Muscle of leg (tissue), 16 donors: ENCODE measurements at places on chromosomes 7 and 10. TPM values are rescaled to one million over a fixed set of nuclear protein-coding genes. Genes with fewer than 3 reads are reported as not detected.

CWF19L1 gene
- total RNA-seq = 23.9 TPM

NSMCE4A gene
- 45.8 TPM for total RNA-seq

ADAM22 gene
- total RNA-seq = 15.3 TPM

FEZF1 gene
- not detected for total RNA-seq

TMEM60 gene
- 12.2 TPM for total RNA-seq

GFRA1 gene
- total RNA-seq = 41.5 TPM

SFTPA1 gene
- not detected for total RNA-seq

SLC16A9 gene
- 7.0 TPM for total RNA-seq

GBX1 gene
- 0.44 TPM for total RNA-seq

GRCh38 chr10:75773231-75773780 is 341.9 kb downstream of the LRMDA start:
- DNase-seq = no peak

- no peak for DNase-seq
Observed at GRCh38 chr7:156220701-156221100, 408.4 kb upstream of the SHH start.

DNA sequence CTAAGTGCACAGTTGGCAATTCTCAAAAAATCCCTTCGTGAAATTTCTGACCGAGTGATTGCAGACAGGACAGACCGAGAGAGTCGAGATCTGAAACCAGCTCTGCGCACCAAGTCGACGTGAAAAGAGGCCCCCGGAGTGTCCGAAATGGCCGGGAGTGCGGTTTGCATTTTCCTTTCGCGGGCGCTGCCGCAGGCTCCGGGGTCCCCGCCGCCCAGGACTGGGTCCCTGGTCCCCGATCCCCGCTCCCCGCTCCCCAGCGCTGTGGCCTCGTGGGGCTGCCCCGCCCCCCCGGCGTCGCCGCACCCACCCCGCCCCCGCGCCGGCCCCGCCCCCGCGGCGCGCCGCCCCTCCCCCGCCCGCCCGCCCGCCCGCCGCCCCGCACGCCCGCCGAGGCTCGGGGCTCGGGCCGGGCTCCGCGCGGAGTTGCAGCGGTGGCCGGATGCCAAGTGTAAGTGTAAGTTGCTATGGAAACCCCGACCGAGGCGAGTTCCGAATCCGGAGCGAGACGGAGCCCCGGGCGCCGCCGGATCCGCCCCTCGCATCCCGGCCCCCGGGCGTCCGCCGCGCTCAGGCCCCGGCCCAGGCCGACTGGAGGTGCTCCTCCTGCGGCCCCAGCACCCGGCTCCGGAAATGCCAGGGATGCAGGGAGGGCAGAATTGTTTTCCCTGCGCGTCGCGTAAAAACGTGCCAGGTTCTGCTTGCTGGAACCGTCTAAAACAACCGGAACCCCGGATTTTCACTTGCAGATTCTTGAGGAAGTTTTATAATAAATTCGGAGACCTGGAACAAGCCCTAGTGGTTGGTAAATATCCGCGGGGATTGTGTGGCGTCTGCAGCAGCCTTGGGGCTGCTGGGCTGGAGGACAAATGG is 4.6 kb downstream of the BMI1 start:
- DNase-seq = peak; percentile 86

DNA sequence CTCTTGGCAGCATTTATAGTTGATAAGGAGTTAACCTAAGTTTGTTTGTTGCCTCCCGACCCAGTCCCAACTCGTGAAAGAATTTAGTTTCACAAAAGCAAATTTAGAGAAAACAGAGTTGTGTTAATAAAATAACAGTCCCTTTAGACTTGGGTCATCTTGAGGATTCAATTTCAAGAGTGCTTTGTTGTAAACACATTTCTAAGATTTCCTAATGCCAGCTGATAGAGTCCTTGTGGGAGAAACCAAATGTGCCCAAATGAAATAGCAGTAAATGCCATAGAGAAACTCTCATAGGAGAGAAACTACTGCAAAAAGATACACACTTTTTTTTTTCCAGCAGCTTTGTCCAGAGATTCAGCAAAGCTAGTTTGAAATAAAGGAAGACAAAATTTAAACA is 211.3 kb upstream of the BMPER start:
- no peak for DNase-seq

DNA sequence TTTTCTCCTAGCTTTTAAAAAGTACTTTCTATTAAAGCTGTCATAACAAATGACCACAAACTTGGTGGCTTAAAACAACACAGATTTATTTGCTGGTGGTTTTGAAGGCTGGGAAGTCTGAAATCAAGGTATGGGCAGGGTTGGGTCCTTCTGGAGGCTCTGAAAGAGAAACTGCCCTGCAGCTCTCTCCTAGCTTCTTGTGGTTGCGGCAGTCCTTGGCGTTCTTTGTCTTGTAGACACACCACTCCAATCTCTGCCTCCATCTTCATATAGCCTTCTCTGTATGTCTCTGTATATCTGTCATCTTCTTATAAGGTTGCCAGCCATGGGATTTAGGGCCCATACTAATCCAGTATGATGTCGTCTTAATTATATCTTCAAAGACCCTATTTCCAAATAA is 79.4 kb upstream of the PRR15 start:
- no peak for DNase-seq

- DNase-seq = no peak
Observed at GRCh38 chr10:86681047-86681446, 12.7 kb downstream of the LDB3 start.

GRCh38 chr10:122323941-122324675 is 50.4 kb upstream of the PLEKHA1 start:
- no peak for DNase-seq

GRCh38 chr10:7596356-7596755 is 70.4 kb downstream of the ITIH5 start:
- no peak for DNase-seq

GRCh38 chr7:11817111-11817740 is 14.8 kb downstream of the THSD7A start:
- DNase-seq = no peak

- DNase-seq = no peak
Observed at GRCh38 chr10:78956391-78956790, 112.4 kb upstream of the ZMIZ1 start.

- DNase-seq = no peak
Observed at GRCh38 chr10:25966844-25967243, 32.8 kb downstream of the MYO3A start.

DNA sequence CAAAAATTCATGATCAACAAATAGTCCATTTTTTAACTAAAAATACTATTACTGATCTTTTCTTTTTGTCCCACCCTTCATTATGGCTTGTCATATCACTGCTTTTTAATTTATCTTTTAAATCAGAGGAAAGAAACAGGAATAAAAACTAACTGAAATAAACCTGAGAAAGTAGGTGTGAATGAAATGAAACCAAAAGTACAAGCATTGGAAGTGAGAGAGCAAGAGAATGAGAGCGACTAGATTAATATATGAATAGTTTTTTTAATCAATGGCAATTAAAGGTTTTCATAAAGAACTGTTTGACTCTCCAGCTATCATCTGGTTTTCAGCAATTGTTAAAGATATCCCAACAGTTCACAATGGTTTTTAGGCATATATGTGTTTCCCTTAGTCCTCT is 137.8 kb downstream of the SPAG6 start:
- DNase-seq = no peak

DNA sequence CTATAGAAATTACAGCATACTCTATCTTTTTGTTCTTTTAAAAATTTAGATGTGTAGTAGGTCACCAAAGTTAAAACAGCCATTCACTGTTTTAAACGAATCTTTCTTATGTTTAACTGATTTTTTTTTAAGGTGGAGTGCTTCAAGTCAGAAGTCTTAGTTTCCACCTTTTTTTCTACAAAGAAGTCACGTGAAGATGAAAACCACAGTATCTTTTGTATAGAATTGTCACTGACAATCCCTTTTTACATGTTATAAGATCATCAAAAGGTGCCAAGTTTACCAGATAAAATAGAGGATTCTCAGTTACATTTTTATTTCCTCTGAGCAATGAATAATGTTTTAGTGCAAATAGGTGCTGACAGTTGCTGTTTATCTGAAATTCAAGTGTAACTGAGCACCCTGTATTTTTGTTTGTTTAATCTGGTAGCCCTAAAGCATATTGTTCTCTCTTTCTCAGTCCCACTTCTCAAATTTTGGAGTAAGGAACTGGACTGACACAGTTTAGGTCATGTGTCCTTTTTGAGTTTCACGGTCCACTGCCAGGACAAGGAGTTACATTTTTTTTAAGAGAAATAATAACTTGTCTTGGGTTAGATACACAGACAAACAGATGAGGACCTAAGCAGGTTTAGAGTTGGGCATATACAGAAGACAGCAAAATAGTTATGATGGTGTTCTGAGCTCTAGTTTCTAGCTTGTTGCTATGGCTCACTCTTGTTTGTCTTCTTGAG is 233.2 kb upstream of the MBL2 start:
- no peak for DNase-seq

GRCh38 chr10:9166770-9167169 is 1112.3 kb downstream of the GATA3 start:
- DNase-seq = no peak

DNA sequence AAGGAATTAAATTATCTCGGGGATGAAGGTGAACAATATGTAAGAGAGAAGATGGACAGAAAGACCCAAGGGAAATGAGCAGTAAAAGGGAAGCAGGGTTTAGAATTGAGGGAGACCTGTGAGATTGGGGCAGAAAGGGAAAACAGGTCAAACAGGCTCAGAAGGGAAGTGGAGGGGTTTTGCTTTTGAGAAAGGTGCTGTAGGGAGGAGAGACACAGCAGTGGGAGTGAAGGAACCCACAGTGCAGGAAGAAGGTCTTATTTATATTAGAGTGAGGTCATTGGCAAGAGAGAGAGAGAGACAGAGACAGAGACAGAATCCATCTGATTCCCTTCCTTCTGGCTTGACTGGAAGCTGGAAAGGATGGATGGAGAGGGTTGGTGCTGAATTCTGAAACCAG is 3.5 kb upstream of the TCAF1 start:
- peak; percentile 58 for DNase-seq

GRCh38 chr10:420154-421121 is 269.0 kb downstream of the DIP2C start:
- DNase-seq = no peak

GRCh38 chr10:95363303-95363912 is 72.6 kb upstream of the PDLIM1 start:
- peak; percentile 77 for DNase-seq

GRCh38 chr7:1856888-1857441 is 186.9 kb downstream of the ELFN1 start:
- no peak for DNase-seq

GRCh38 chr7:42550706-42551470 is 313.9 kb upstream of the GLI3 start:
- DNase-seq = no peak

DNA sequence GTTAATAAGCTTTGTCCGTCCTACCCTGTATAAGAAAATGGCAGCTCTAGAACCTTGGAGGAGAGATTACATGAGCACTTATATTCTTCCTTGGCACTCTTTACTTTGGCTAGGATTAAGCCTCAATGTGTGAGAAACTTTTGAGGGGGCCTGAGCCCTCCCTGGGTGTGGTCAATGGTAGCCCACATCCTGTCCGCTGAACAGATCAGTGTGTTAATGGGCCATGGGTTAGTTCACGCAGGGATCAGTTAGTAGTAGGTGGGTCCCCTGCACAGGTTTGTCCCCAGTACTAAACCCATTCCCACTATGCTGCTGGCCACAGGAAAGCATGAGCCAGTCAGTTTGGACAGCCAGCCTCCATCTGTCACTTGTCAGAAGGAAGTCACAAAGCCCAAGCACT is 20.2 kb upstream of the IKZF1 start:
- DNase-seq = no peak

GRCh38 chr10:47425813-47426419 is 41.8 kb upstream of the ZNF488 start:
- DNase-seq = no peak

GRCh38 chr10:102444851-102445250 is 6.5 kb downstream of the C10orf95 start:
- DNase-seq = no peak

GRCh38 chr7:130910949-130911944 is 177.2 kb upstream of the KLF14 start:
- no peak for DNase-seq

- peak; percentile 96 for DNase-seq
Observed at GRCh38 chr10:100529475-100530298, at the start of gene NDUFB8. NDUFB8 (minus strand) TSS chr10:100529871; CDS start chr10:100529851, 20 bp downstream.

DNA sequence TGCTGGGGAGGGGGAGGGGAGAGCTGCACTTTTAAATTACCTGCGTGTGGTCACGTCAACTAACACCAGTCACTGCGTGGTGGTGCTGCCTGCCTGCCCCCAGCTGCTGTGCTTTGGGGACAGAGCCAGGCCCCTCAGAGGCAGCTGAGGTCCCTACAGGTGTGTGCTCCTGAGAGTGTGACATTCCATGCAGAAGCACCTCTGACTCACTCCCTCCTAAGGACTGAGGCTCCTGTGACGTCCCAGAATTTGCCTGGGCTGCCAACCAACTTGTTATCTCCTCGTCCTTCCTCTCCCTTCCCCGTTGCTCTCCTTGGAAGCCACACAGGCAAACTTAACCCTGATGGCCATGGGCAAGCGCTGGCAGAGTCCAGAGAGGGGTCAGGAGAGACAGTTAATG is 563.0 kb downstream of the PARD3 start:
- DNase-seq = no peak

DNA sequence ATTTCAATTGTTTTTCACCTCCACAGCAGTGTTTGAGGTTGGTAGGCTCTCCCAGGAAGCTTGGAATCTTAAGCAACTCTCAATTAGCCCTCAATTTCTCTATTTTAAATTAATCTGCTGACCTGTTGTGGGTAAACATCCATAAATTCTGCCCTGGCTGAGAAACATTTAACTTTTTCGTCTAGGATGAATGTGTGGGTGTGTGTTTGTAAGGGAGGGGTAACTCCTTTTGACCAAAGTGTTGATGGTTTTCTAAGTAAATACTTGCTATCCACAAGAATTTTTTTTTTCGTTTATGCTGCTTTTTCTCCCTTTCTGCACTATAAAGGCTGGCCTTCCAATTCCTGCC is 973 bp downstream of the PPP3CB start:
- DNase-seq = no peak

DNA sequence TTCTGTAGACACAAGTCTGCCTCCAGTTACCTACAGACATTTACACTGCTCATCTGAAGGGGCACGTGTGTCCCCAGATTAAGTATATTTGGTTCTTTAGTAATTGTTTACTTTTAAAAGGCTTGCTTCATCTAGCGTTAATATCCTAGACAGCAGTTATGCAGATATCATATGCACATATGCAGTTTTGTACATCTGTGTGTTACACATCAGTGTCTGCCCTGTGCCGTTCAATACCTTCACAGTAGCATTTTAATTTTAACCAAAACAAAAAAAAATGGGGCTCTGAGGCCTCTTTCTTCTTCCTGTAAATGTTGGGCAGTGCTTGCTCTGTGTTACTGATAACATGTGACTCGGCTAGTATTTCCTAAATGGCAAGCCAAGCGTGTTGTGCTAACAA is 331.4 kb upstream of the MGMT start:
- no peak for DNase-seq
